Hepatocyte (in vitro differentiated cells): ENCODE measurements at places on chromosomes 6 and 20.

DNA sequence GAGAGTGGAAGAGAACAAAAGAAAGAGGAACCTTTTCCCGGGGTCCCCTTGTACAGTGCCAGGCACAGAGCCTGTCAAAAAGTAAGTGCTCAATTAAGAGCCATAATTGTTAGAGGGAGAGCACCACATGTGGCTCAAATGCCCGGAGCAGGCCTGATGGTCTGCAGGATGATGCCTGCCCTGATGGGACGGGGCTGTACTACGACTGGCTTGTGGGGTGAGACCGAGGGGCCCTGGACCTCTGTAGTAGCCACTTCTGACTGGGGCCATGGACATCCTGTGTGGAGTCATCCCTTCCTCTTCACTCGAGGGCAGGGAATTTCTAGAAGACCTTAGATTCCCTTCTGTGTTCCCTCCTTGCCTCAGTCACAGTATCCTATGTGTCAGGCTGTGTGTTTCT is 47.9 kb downstream of the KCNK5 start:
- no peak for DNase-seq

DNA sequence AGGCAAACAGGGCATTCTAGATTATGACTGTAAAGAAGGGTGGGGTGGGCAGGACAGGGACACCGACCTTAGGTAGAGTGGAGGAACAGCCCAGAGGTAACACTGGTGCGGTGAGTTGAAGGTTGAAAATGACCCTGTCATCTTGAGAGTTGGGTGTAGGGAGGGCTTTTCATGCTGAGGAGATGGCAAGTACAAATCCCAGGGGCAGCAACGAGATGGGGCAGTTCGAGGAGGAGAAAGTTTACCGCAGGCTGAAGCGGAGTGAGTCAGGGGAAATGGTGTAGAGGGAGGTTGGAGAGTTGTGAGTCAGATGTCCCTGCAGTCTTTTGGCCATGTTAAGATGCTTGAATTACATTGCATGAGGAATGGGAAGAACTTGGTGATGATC is 101.1 kb downstream of the HIVEP1 start:
- no peak for DNase-seq

DNA sequence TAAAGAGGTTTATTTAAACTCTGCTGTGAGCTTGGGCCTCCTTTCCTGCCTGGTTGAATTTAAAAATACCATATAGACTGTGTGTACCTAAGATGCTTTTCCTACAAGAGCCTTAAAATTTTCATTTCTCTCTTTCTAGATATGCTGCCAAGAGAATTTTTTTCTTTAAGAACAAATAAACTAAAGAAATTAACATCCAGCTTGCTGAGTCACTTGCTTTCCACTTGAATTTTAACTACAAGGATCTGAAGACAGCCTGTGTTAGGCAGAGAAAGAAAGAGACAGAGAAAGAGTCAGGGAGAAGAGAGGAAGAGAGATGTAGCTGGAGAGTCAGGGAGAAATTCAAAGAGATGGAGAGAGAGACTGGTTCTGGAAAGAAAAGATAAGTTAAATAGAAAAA is 18.3 kb upstream of the SNAP25 start:
- no peak for DNase-seq

- no peak for DNase-seq
Measured at GRCh38 chr6:158459726-158460125, 100.2 kb upstream of the TMEM181 start.

DNA sequence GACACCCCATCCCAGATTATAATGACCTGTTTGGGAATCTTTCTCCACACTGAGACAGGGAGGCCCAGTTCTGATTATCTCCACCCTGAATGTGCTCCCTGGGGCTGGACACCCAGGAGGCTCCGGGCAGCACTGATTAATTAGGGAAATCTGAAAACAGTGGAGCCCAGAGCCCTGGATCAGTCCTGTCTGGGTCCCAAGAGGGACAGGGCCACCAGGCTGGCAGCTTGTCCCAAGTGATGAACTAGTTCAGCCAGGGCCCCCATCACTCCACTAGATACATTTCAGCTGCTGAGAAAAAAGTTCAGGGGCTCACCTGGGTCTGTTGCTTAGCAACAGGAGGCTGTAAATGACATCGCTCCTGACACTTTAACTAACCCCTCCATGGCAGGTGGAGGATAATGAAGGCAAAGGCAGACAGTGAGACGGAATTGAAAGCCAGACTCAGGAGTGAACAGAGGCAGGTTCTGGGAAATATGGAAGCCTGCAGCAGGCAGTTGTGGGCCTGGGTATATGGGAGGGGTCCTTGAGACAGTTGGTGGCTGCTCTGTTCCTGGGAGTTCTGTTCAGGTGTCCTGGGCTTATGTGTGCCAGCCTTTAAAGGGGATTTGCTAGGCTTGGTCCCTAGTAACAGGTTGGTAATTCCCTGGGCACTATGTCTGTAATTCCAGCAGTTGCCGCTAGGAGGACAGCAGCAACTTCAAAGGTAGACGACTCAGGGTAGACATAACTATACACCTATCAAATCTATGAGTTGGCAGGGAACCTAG is 78.3 kb upstream of the CTNNBL1 start:
- peak; percentile 46 for DNase-seq

DNA sequence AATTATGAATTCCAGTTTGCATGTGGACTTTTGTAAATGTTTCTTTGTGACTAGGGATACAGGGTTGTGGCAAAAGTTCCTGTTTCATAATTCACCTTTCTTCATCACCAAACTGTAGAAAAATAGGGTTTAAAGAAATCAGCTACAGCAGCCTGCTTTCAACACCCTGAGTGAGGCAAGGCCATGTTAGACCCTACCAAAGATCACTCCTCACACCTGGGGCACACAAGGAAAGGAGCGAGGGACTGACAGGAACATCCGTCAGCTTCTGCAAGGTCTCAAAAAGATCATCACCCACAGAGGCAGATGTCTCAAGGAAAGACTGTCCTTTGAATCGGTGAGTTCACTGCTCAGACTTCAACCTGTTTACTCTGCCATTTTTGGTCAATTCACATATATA is 10.5 kb upstream of the STX11 start:
- DNase-seq = no peak

DNA sequence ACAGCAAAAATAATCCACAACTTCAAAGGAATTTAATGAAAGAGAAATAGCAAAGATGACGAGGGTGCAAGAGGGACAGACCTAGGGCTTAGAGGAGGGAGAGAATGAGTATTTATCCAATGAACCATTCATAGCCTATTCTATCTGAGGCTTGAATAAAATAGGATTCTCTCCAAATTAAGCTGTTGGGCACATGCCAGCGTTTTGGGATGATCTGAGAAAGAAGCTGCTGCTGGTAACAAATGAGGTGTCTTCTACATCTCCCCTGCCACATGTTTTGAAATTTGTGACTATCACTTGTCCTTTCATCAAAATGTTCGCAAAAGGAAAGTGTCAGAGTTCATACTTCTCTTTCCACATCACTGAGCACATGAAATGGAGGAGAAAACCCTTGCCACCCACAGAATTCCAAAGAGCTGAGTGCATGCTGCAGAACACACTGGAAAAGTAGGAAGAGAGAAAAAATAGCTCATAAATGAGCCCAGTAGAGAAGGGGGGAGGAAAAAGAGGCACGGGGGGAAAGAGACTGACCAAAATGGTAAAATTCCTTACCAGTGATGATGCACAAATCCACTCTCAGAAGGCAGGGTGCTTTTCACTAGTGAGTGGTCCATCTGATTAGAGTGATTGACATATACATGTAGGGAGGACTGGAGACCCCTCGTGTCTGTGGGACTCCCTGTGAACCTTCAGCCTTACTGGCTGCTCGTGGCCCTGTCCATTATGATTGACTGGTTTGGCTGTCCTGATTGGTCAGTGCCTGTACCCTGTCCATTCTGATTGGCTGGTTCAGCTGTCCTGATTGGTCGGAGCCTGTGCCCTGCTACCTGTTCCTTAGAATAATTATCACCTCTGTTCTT is 180.5 kb downstream of the OGFRL1 start:
- no peak for DNase-seq

DNA sequence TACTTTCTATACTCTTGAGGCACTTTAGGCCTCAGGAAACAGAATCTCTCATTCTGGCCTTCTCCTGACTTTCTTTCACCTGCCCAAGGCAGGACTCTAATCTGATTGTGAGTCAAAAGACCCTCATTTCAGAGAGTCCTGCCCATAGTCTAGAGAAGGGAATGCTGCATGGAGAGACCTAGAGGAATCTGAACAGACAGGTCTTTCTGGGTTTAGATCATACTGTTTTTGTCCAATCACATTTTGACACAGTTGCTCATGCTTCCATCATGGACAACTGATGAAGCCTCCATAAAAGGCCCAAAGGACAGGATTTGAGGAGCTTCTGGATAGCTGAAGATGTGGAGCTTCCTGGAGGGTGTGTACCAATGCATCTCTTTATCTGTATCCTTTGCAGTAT is 48.1 kb upstream of the BTBD3 start:
- no peak for DNase-seq

DNA sequence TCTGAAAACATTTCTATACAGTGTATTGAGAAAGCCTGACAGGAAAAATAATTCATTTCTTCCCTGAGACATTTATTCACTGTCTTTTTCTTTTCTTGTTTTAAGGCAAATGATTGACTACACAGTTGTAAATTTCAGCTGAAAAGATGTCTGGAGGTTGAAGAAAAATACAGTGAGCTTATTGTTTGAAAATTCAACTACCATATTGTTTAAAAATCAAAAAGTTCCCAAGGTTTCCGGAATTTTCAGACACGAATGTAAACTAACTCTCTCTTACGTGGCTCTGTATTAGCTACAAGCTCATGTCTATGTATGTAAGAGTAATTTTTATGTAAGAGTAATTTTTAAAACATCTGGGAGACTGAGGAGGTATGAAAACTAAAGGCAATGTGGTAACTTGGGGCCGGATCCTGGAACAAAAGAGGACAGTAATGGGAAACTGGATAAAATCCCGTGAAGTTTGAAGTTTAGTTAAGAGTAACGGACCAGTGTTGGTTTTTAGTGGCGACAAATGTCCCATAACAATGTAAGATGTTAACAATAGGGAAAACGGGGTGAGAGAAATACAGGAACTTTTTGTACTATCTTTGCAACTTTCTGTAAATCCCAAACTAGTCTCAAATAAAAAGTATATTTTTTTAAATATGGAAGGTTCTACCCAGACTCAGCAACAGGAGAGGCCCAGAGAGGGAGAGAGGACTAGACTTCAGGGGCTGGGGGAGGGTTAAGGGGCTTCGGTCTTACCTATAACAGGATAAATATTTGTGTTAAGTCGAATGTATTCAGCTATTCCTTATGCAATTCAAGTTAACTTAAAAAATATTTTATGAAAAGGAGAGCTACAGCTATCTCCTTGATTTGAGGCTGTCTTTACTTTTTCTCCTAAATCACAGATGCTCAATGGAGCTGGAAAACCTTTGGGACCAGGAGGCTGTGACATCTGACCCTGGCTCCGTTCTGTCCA is 1.3 kb downstream of the PTGIS start:
- no peak for DNase-seq

DNA sequence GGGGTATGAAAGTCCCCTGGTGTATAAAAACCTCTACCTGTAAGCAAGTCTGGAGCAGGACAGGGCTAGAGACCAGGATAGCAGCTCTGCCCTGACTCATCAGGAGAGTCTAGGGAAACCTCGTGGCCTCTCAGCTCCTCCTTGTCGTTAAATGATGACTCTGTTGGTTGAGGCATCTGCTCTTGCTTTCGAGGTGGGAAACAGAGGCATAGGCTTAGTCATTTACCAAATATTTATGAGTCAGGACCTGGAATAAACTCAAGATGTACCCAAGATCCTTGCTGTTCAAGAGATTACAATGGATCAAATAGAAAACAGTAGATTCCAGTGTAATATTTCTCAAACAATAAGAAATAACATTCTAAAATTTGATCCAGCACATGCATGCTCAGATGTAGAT is 5.5 kb downstream of the MANBAL start:
- DNase-seq = peak; percentile 85

DNA sequence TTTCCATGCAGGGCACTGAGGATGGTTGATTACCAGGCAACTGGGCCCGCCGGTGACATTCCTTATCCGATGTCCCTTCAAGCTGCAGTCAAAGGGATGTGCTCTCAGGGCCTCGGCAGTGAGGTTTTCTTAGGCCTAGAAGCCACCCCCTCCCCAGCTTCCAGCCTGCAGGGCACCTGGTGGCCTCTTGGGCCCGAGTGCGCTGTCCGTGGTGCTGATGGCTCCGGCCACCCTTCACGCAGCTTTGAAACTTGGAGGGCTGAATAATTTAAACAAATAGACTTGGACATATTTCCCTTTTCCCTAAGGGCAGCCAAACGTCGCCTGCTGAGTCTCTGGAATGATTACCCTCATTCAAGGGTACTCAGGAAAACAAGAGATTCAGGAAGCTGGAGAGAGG is 8.9 kb upstream of the MLN start:
- DNase-seq = peak; percentile 85

GRCh38 chr6:106820412-106820852 is 154.1 kb downstream of the CD24 start:
- DNase-seq = no peak

DNA sequence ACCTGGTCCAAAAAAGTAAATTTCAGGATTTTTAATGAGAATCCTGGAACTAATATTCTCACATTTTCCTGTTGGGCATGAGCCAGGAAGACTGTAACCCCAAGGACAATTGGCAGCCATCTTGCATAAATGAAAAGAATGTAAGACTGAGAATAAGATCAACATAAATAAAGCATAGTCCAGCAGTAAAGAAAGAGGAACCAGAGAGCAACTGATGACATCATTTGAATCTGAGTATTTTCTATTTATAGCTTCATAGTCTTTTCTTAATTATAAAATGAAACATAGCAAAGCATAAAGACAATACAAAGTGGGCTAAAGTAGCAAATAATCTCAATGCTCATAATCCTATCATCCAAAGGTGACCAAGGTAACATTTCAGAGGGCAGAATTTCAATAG is 26.6 kb upstream of the FBXL4 start:
- no peak for DNase-seq

GRCh38 chr6:130679684-130680083 is 147.5 kb upstream of the SMLR1 start:
- no peak for DNase-seq

- DNase-seq = no peak
Measured at GRCh38 chr20:62272200-62272599, 30.6 kb upstream of the ADRM1 start.

GRCh38 chr6:16918586-16918985 is 157.3 kb upstream of the ATXN1 start:
- DNase-seq = no peak

DNA sequence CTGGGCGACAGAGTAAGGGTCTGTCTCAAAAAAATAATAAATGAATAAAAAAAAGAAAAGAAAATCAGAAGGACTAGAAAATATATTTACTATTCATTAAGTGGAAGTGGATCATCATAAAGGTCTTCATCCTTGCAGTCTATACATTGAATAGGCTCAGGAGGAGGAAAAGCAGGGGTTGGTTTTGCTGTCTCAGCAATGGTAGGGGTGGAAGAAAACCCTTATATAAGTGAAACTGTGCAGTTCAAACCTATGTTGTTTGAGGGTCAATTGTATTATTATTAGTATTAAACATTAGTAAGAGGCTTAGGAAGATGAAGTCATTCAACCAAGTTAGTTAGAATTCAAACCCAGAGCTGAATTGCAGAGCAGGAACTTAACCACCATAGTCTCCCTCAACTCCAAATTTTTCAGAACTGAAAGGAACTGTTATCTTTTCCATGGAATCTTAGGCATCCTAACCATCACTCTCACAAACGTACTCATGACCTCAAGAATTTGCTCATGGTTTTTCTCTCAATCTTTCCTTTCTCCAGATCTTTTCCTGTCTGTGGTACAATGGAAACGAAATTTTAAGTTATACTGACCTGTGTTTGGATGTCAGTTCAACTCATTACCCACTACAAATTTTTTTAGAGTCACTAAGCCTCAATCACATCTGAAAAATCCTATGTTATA is 7.7 kb upstream of the SMIM13 start:
- no peak for DNase-seq

- peak; percentile 74 for DNase-seq
Measured at GRCh38 chr20:6265204-6265904, 142.5 kb upstream of the FERMT1 start.
